ENCODE measurements at places on chromosomes 5 and 9.

- no peak for DNase-seq
Observed at GRCh38 chr9:137907776-137908175, 30.2 kb downstream of the CACNA1B start.

GRCh38 chr9:68416936-68417564 lies 60.6 kb downstream of the PGM5 start:
- no peak for DNase-seq

GRCh38 chr5:96064877-96065276 lies 103.2 kb upstream of the ELL2 start:
- no peak for DNase-seq

- DNase-seq = no peak
Observed at GRCh38 chr5:160367885-160368284, 2.5 kb downstream of the C1QTNF2 start.

DNA sequence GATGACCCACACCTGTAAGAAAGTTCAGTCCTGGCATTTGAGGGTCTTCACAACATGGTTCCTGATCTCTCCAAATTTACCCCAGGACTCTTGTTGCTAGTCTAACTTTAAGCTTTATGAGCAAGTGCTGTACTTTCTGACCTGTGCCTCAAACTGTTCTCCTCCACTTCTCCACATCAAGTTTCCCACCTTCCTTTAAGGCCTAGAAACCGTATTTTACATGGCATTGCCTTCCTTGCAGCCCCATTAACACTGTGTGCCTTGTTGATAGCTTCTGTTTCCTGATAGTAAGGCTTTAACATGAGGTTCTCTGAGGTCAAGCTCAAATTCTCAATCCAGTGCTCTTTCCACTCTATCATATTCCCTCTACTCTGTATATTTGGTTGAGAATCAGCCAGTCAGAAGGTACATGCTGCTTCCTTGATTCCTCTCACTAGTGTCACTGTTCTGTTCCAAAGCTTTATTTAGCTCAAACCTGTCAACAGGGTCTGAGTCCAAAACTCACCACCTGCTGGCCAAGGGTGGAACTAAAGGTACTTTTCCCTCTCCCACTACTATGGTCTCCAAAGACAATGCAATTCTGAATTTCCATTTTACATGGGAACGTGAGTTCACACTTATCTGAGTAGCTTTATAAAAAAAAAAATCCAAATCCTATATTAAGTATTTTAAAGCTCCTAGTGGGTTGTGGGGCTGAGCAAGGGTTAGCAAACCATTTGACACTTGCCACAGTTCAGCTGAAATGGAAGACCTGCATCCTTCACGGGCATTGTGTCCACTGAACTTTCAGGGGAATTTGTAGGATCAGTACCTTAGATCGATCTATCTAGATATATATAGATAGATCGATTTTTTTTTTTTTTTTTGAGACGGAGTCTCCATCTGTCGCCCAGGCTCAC lies 21.1 kb downstream of the VCP start:
- DNase-seq = peak; percentile 31

DNA sequence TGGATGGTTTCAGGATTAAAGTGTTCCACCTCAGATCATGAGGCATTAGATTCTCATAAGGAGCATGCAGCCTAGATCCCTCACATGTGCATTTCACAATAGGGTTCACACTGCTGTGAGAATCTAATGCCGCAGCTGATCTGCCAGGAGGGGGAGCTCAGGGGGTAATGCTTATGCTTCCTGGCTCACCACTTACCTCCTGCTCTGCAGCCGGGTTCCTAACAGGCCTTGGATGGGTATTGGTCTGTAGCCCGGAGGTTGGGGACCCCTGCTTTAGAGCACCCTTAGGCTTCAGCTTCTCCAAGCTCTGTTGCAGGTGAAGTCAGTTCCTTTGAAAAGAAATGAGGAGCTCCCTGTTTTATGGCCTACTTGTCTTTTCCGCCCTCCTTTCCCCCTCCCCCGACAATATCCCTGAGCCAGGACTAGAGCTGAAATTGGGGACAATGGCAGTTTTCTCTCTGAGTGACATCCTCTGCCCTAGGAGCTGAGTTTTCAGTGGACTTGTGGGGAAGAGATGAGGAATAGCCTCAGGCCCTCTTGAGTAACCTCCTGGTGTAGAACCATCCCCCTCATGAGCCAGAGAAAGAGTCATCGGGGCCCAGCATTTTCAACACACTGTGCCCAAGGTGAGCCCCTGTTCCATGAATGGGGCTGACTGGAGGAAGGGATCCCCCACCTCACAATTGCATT lies 16.2 kb upstream of the MAT2B start:
- DNase-seq = no peak

DNA sequence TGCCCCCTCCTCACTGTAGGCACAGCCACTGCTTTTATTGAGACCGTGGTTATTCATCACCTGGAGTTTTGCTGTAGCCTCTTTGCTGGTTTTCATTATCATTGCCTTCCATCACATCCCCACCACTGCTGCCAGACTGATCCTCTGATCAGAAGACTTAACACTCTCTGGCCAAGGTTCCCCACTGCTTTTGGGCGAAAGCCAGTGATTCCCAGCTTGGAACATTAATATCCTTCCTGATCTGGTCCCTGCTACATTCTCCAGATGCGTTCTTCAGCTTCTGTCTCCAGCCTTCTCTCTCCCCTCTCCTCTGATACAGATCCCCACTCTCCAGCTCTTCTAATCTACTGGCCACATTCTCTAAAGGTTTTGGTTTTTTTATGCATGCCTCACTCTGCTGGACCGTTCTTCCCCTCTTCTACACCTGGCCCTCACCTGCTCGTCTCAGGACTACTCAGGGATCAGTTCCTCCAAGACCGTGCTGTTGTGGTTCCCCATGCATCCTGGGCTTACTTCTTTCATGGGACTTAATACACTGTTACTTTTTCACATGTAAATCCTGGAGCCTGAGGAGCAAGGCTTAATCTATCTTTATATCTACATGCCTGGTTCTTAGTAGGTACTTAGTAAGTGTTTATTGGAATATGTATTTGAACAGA lies 115.0 kb downstream of the PRKACG start:
- DNase-seq = no peak

GRCh38 chr5:27734838-27735237 lies 696.5 kb upstream of the CDH9 start:
- no peak for DNase-seq

GRCh38 chr9:121454972-121455371 lies 44.7 kb downstream of the GGTA1 start:
- DNase-seq = no peak

DNA sequence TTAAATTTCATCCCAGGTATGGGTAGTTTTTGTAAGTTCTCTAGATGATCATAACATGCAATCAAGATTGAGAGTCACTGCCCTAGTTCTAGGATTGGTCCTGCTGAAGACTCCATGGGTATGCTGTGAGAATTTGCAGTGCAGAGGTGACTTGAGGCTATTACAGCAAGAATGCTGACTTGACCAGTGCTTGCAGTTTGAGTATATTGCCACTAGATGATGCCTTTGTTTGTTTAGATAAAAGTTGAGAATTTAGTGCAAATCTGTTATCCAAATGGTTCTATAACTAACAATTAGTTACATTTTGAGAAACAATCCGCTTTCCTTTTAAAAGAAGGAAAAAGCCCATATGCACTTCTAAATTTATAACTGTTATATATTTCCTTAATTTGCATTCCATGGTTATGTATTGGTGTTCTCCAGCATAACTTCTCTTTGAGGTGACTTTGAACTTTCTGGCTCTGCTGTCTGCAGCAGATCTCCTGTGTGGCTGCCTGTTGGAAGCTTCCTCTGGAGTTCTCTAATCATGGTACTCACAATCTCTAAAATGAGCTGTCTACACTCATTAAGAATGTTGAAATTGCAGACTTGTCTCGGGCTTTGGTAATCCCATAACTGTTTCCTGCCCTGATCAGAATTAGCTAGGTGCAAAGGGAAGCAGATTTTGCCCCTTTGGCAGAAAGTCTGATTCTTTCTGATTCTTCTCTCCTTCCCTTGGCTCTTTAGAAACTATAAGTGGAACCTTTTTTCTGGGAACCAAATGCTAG lies 24.9 kb downstream of the MELK start:
- DNase-seq = no peak

DNA sequence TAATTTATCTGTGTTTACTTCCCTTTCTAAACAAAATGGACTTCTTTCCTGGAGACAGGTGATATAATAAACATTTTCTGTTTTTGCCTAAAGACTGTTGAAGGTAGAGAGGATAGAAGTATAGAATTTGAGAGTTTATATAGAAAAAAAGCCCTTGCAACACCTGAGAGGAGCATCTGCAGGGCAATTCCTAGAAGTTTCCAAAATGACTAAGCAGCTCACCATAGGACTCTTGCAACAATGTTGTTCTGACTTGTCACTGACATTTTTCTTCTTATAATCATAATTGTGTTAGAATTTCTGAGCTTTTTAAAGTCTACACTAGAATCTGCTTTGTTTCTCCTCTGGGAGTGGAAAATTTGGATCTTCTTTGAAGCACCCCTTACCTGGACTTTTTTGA lies 216.8 kb downstream of the TUSC1 start:
- no peak for DNase-seq

- no peak for DNase-seq
Observed at GRCh38 chr5:5046680-5047502, 93.2 kb upstream of the ADAMTS16 start.

DNA sequence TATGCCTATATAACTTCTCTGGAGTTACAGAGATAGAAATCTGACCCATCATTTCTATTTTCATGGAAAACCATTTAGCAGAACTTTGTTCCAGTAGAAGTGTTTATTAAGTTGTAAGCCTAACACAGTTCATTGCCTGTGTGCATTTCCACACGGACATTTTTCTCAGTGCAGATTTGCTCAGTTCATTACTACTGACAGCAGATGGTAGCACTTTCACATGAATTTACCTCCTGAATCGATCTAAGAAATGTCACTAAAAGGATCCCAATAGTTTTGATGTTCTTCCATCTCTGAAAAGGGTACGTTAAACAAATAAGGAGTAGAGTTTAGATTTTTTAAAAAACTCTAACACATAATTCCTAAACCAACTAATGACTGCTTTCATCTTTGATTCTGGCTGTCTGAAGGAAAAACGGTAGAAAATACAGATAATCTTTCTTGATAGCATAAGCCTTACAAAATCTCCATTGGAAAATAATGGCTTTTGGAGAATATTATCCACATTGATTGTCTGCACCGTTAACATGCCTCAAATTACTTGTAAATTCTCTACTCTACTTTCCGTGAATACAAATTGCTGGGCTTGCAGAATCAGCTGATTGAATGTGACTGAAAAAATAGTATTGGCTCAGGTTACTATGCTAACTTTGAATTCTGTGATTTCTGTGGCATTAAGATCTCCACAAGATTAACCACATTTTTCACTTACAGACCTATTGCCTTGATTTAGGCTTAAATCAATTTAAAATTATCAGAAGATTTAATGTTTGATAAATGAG lies 33.1 kb downstream of the RPS23 start:
- DNase-seq = no peak

GRCh38 chr5:126956991-126957390 lies 73.4 kb downstream of the MARCHF3 start:
- no peak for DNase-seq

DNA sequence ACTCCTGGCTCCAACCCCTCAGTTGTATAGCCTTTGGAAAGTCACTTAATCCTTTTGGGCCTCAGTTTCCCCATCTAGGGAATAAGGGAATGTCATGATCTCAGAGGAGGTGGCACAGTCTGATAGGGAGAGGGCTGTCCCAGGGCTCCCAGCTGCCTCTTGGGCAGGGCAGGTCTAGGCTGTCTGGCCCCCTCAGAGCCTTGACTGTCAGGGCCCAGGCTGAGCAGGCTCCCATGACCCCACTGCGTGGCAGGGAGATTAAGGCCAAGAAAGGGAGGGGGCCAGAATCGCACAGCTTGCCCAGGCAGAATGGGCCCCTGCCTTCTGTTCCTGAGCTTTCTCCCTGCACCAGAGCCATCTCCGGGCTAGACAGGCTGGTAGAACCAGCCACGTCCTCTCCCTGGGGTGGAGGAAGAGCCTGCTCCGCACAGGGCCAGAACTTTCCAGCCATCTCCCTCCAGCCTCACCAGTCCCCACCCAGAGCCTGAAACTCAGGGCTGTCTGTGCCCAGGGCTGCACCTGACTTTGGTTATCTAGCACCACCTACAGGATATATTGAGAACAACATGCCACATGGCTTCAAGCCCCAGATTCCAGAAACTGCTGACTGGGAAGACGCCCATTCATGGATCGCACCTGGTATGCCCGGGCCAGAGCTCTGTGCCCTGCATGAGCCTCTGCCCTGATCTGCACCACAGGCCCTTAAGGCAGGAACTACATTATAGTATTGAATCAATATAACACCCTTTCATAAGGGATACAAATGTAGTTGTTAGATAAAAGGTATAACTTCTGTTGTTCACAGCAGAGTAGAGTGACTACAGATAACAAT lies 32.1 kb downstream of the NAIF1 start:
- DNase-seq = peak; percentile 48

DNA sequence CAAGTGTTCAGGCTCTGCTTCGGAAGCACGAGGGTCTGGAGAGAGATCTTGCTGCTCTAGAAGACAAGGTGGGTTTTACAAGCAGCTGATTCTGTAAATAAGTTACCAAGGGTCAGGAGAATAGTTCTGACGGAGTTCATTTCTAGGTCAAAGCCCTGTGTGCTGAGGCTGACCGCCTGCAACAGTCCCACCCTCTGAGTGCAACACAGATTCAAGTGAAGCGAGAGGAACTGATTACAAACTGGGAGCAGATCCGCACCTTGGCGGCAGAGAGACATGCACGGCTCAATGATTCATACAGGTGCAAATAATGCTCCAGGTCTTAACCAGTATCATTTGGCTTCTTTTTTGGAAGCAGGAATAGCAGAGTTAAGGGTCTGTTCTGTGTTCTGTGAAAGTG lies 24.8 kb downstream of the SPTAN1 start:
- no peak for DNase-seq

- DNase-seq = no peak
Observed at GRCh38 chr5:36494841-36495601, 111.4 kb upstream of the SLC1A3 start.

GRCh38 chr5:132380047-132380446 lies 10.5 kb downstream of the SLC22A5 start:
- no peak for DNase-seq

GRCh38 chr5:155027993-155028629 lies 14.6 kb downstream of the KIF4B start:
- no peak for DNase-seq

DNA sequence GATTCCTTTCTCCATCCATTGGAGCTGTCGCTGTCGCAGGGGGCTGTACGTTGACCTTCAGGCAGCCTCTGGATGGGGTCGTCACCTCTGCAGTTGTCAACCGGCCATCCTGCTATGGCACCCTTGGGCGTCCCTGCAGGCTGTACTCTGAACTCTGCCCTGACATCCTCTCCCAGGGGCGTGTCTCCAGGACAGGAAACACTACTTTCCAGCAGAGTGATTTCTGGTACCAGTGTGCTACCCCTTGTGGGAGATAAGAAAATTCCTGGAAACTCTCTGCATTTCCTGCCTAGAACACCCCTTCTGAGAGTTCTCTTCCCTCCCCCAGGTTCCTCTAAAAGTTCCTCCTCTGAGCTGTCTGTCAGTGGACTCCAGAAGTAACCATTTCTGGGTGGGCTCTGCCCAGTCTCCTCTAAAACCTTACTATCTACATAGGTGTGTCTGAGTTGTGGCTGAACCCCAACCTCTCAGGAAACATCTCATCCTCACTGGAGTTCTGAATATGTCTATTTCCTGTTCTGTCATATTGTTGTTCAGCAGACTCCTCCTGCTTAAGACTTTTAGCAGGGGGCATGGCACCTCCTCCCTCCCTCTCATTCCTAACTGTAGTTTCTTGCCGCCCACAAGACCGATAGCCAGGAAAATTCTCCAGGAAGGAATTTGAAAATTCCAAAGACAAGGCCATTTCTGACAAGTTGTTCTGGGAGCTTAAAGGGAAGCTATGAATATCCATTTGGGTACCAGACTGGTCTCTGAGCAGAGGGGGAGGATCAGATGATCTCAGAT lies 145.3 kb upstream of the RASEF start:
- DNase-seq = no peak

GRCh38 chr5:131081374-131081773 lies 83.7 kb downstream of the HINT1 start:
- DNase-seq = no peak
